Spinal cord (tissue), 10 donors: ENCODE measurements at places on chromosomes 7 and 10. TPM values are rescaled to one million over a fixed set of nuclear protein-coding genes. Genes with fewer than 3 reads are reported as not detected.

- no peak overlapping the region for H3K27ac ChIP-seq
- no peak overlapping the region for H3K4me3 ChIP-seq
- no peak for DNase-seq
- H3K27me3 ChIP-seq = no peaks in the 10 kb centered on the region
Observed at GRCh38 chr10:106401161-106401560, 763.3 kb downstream of the SORCS1 start.

- H3K27ac ChIP-seq = no peak overlapping the region
- H3K4me1 ChIP-seq = peaks cover 16% of the 10 kb centered on the region
- H3K36me3 ChIP-seq = peaks cover 76% of the 10 kb centered on the region
- peaks cover 4% of the 10 kb centered on the region for H3K27me3 ChIP-seq
- DNase-seq = no peak
- no peak overlapping the region for H3K4me3 ChIP-seq
Observed at GRCh38 chr10:132192076-132192975, 5.6 kb downstream of the DPYSL4 start.

DNA sequence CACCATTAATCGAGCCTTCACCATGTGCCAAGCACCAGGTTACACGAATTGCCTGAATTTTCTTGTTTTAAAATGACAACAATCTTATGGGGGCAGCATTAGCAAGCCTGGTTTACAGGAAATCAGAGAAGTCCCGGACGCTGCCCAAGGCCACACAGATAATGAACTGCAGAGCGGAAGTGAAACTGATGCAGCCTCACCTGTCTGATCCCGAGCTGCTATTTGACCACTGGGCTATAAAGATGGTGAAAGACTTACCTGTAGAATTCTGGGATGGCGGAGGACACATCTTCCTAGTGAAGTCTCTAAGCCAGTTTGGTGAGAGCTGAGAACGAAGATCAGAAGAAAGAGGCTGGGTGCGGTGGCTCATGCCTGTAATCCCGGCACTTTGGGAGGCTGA, 21.7 kb upstream of the GALNTL5 start:
- DNase-seq = no peak
- H3K36me3 ChIP-seq = no peaks in the 10 kb centered on the region
- no peak overlapping the region for H3K27ac ChIP-seq
- no peaks in the 10 kb centered on the region for H3K27me3 ChIP-seq
- no peak overlapping the region for H3K4me3 ChIP-seq
- H3K4me1 ChIP-seq = no peaks in the 10 kb centered on the region

DNA sequence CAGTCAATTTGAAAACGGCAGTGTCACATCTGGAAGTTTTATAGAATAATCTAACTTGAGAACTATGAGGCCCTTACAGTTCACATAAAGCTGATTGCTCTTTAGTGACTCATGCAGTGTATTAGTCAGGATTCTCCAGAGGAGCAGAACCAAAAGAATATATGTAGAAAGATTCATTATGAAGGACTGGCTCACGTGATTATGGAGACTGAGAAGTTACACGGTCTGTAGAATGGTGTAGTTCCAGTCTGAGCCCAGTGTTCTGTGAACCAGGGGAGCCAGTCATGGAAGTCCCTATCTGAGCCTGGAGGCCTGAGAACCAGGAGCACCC, 21.5 kb downstream of the RBM33 start:
- H3K27ac ChIP-seq = no peak overlapping the region
- H3K4me1 ChIP-seq = peaks cover 21% of the 10 kb centered on the region
- H3K27me3 ChIP-seq = no peaks in the 10 kb centered on the region
- no peak overlapping the region for H3K4me3 ChIP-seq

The TMEM236 gene
- 0.24 TPM for polyA plus RNA-seq

The ANXA11 gene
- polyA plus RNA-seq = 28.9 TPM
